ENCODE measurements at places on chromosomes 6 and 20. TPM values are rescaled to one million over a fixed set of nuclear protein-coding genes. Genes with fewer than 3 reads are reported as not detected.

DNA sequence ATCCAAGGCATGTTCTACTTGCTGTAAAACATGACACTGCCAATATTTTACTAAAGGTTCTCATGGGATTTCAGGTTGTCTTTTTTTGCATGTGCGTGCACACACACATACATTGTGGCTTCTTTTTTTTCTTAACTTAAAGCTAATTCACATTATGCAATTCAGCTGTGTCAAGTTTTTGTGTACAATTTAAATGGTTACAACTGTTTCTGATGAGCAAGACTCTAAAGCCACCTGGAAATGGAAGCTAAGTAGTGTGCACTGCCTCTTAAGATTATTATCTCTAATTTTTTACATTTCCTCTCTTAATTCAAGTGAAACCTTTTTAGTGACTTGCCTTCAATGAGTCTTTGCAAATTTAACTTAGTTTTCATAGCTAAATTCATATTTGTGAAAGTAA lies 75.3 kb downstream of the TULP4 start:
- no peak for DNase-seq

GRCh38 chr6:35599761-35600658 lies 87.3 kb upstream of the TULP1 start:
- no peak for DNase-seq

ABHD16B gene
- not detected for total RNA-seq

TSPO2 gene
- not detected for total RNA-seq

DNA sequence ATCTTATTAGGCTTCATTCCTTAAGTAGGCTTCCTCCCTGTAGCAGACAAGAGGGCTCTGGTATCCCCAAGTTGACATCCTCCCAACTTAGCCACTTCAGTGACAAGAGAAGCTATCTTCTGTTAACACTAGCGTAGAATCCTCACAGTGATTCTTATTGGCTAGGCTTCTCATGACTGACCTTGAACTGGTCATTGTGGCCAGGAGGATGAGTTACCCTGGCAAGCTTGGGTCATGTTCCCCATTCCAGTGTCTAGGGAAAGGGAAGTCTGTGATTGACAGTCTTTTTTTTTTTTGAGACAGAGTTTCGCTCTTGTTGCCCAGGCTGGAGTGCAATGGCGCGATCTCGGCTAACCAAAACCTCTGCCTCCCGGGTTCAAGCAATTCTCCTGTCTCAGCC lies 7.1 kb downstream of the CDKAL1 start:
- no peak for DNase-seq

RAET1L gene
- total RNA-seq, result not detected

All from H9 (cell line).